GF-D8 (cell line): ENCODE measurements at places on chromosomes 12 and 14.

DNA sequence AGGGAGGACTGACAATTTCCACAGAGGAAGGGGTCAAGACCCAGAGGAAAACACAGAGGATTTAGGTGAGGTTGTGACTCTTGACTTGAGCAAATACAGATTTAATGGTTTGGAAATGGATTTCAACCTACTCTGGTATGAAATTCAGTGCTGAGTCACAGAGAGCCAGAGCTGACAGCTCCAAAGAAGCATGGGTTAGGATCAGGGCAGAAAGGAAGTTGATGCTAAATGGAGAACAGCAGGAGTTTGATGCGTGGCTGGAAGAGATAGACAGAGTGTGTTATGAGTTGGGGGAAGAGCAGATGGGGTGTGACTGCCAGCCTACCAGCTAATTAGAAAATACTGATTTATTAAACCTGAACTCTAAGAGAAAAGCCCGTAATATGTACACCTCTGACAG is 272.6 kb downstream of the FOXG1 start:
- no peak for DNase-seq

GRCh38 chr14:104370256-104370870 is 209.2 kb upstream of the C14orf180 start:
- no peak for DNase-seq

DNA sequence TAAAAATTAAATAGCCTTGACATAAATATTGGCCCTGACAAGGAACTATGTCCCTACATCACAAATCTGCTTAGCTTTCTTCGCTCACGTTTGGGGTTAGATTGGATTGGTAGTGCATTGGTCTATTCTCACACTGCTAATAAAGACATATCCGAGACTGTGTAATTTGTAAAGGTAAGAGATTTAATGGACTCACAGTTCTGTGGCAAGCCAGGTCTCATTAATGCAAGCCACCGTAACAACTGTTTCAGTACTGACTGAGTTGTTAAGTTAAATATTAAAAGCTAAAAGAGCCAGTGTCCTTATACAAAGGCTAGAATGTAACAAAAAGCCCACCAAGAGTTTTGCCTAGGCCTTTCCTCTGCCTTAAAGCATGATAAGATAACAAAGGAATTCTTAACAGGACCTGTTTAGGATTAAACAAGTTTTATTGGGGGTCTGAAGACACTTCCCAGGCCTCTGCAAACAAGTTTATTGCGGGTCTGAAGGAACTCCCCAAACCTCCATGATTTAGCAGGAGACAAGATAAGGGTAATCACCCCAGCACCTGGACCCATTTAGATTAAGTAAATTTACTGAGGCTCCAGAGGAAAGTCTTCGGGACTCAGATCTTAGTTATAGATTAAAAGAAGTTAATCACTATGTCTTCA is 88.2 kb upstream of the PTGDR start:
- DNase-seq: no peak

DNA sequence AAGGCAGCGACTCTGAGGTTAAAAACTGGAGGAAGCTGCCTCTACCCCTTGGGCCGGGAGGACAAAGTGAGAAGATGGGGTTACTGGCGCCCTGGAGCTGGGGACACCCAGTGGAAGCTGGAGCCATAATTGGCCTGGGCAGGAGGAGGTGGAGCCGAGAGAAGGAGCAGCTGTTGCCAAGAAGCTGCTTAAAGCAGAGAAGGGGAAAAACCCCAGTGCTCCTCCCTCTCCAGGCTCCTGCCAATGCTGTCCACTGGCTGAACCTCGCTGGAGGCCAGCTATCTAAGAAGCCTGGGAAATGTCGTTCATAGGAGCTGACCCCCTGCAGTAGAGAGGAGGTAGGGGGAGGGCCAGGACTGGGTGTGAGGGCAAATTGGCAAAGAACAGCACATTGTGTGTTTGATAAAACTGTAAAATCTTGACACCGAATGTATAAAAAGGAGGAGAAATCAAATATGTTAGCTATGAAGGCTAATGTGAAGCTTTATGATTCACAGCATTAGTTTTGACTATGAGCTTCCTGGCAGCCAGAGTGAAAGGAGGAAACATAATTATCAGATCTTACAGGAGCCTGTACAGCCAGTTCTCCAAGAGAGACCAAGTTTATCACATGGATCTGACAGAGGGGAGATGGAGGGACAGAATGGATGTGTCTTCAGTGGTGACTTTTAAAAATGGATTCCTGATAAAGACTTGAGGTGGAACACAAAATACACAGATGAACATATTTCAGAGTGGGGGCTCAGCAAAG is 9.5 kb downstream of the HHIPL1 start:
- no peak for DNase-seq

GRCh38 chr14:98937021-98937420 is 335.0 kb downstream of the BCL11B start:
- no peak for DNase-seq

DNA sequence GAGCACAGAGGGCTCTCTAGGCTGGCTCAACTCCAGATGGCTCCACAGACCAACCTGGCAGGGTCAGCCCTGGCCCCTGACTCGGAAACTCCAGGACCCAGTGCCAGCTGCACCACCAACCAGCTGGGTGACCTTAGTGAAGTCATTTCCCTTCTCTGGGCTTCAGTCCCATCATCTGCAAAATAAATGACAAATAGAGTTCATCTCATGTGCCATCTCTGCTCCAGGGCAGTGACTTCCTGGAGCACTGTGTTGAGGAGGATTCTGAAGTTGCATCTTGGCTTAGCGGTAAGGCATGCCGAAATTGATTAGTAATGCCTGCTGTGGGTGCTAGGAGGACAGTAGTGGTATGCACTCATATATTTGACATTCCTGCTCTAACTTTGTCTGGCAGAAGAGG is 31.5 kb downstream of the DTX1 start:
- no peak for DNase-seq

GRCh38 chr12:77609016-77609415 is 221.7 kb upstream of the NAV3 start:
- no peak for DNase-seq

GRCh38 chr12:86721713-86722397 is 465.7 kb upstream of the MGAT4C start:
- DNase-seq: no peak

GRCh38 chr12:103639983-103640382 is 52.9 kb downstream of the STAB2 start:
- no peak for DNase-seq

GRCh38 chr12:117033382-117034221 is 65.6 kb downstream of the TESC start:
- no peak for DNase-seq

DNA sequence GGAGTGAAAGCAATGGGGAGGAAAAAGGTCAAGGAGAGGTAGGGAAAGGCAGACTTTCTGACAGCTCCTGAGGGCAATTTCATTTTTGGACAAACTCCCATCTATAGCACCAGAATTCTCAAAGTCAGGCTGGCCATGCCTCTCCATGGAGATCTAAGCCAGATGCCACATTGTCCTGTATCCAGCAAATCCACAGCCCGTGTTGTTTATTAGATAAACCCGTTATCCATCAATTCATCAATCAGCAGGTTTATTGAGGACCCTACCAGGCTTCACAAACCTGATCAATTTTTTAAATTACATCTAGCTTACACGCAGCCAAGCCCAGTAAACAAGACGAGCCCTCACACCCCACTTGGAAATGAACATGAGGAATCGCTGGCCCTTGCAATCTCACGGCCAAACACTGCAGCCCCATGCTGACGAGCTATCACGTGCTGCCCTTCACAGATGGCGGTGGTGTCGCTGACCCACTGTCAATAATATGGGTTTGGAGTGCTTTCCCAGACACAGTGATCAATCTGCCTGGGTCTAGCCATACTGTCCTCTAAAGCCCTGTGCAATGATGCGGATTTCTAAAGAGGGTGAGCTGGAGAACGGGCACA is 332.9 kb downstream of the DPF3 start:
- no peak for DNase-seq

DNA sequence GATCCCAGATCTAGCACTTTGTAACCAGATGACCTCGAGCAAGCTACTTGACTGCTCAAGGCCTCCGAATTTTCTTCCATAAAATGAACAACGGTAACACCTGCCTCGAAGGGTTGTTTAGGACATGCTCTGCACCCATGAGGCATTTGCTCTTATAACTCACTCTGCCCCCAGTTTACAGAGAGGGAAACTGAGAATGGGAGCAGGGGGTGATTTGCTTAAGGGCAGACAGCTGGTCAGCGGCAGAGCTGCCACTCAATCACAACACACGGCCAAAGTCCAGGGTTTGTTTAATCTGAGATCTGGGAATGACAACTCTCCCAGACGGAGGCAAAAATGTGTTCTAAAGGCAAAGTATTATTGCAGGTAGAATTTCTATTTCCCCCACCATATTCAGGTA is 156.3 kb downstream of the RIMBP2 start:
- DNase-seq: no peak

DNA sequence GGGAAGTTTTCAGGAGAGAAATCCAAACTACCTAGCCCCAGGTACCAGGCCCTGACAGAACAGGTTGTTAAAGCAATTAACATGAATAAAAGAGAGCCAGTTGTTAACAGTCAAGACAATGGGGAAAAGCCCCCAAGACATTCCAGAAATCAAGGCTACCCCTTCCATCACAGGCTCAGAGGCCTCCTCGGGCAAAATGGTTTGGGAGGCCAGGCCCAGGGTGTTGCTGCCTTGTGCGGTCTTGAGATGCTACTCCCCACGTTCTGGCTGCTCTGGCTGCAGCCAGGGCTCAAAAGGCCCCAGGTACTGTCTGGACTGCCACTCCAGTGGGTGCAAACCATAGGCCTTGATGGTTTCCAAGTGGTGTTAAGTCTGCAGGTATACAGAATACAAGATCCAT is 7.0 kb downstream of the CRY1 start:
- no peak for DNase-seq

- DNase-seq: no peak
These were observed 278.3 kb downstream of the DPF3 start for GRCh38 chr14:72615451-72616121.

DNA sequence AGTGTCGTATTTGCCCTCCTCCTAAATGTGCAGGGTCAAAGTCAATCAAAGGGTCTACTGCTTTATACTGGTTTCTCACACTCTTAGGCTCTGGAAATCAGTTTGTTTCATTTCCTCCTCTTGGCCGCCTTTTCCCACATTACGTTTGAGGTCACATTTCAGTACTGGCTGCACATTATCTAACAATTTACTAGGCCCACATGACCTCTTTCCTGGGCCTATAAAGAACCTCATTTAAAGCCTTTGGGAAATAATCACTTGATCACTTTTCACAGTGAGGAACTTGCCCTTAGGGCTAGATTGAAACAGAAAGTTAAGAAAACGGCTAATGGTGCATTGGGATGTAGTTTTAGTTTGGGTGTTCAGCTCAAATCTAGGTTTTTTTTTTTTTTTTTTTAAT is 497.5 kb downstream of the RERGL start:
- no peak for DNase-seq
